ENCODE measurements at places on chromosomes 3 and 15.

DNA sequence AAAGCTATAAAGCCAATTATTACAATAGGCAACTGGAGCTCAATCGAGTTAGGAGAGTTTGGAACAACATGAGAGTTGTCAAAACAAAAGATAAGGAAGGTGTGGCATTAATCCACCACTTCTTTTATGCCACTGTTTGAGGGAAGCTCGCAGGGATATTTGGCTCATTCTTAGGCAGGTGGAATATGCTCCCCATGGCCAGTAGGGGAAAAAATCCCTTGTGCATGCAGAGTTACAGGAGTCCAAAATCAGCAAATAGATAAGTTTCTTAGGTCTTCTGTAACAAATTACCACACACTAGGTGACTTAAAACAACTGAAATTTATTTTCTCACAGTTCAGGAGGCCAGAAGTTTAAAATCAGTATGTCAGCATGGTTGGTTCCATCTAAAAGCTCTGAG, 135.4 kb upstream of the SYNPR start:
- no peak for DNase-seq

DNA sequence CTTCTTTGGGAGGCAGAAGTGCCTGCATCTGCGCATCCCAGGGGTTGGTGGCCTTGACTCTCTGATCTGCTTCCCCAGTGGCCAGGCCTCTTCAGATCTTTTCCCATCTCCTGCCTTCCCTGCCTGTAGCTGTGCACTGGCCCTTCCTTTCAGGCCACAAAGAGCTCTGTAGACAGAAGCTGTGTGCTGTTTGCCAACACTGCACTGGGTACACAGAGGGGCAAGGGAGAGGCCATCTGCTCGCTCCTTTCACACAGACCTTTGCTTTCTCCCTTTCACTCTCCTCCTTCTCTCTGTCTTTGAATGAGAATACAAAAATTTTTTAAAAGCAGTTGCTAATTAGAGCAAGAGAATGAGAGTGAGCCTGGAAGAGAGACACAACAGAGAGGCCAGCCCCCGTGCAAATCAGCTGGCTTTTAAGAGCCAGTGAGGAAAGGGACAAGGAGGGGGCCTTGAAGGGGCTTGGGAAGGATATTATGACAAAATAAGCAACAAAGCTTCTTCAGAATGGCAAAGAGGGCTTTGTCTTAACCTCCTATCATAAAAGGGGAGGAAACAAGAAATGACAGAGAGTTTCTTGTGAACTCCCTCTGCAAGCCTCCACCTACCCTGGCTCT, 170.9 kb downstream of the EPHB1 start:
- no peak for DNase-seq

DNA sequence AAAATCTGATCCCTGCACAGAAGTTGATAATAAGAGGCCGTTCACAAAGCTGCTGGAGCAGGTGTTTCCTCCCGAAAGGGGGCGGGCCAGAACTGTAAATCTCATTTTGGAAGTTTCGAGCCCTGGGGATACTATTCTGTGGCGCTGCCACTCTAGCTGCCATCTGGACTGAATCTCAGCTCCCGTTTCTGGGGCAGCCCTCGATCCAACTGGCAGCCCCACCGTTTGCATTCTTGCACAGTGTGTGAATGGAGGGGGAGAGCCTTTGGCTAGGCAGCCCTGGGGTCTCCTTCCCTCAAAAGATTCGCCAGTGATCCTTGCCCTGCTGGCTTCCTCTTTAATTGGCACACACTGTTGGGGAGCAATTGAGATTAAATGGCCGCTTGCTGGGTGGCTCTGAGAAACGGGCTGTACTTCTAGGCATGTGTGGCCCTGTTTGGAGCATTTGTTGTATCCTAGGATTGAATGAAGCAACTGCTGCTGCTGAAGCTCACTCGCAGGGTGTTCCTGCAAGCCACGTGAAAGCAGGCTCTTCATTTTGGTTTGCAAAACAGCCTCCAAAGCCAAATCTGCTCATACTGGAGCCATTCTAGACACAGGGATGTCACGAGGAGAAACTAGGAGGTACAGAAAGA, 57.2 kb upstream of the TOPAZ1 start:
- no peak for DNase-seq

- no peak for DNase-seq
Observed at GRCh38 chr3:69324362-69325025, 61.4 kb downstream of the FRMD4B start.

DNA sequence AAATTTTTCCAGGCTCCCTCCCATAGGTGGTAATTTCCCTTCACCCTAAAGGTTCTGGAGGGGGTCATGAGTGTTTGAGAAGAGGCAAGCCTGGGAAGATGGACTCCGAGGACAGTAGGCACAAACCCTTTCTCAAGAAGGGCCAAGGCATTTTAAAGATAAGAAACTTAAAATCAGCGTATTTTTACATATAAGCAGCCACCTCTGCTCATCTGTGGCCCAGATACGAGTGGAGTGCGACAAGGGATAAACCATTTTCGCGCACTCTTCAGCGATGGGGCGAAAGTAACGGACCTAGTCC, 539 bp downstream of the RASSF1 start:
- no peak for DNase-seq

DNA sequence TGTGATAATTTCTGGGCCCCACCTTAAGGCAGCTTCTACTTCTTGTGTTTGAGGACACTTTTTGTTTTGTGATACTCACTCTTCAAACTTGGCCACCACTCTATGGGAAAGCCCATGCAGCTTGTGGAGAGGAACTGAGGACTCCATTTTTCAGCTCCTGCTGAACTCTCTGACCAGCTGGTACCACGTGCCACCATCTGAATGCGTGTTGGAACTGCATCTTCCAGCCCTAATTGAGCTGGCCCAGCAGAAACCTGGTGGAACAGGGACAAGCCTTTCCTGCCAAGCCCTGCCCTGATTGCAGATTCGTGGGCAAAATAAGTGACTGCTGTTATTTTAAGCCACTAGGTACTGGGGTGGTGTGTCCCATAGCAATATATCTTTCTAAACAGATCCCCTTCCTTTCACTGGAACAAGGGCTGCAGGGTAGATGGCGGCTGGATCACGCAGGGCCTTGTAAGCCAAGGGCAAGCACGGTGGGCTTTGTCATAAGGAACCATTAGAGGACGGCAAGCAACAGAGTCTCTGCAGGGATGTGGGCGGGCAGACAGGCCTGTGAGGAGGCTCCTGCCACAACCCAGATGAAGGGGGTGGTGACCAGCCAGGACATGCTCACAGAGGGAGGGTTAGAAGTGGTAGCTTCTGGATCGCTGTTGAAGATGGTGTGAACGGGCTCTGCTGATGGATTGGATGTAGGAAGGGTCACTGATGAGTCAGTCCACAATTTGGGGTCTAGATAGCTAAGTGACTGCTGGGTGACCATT, 9.5 kb downstream of the H1-8 start:
- no peak for DNase-seq

GRCh38 chr3:150577855-150578254, 25.3 kb upstream of the SELENOT start:
- DNase-seq, result no peak

DNA sequence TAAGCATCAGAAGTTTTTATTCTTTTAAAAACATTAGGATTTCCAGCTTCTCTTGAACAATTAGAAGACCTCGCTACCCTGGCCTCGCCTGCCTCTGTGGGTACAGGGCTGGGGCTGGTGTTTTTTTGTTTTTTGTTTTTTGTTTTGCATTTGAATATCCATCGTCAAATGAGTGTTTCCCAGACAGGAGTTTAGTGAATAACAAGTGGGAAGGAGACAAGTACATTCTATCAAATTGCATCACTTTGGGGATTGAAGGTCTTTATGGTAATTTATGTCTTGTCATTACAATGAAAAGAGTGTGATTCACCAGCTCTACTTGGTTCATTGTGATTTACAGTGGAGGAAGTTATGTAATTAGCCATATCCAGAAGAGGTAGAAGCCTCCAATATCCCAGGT, 161.1 kb upstream of the UBE2E1 start:
- DNase-seq, result no peak

GRCh38 chr15:31552482-31553099, 226.0 kb downstream of the KLF13 start:
- DNase-seq, result peak; percentile 84

DNA sequence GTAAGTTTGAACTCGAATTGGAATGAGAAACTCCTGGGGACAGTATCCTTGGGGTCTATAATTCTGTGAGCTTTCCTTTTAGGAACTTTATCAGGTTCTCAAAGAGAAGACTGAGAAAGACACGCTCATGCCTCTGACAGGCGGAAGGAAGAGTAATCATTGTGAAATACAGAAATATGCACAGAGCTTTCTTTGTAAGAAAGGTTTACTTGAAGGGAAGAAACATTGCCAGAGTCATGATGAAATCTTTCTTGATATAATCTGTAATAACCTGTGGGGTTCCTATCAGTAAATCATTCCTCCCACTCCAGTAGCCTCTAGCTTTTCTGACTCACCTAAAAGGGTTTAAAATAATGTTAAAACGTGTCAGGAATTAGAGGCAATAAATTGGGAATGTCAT, 83.6 kb upstream of the CCDC39 start:
- no peak for DNase-seq

DNA sequence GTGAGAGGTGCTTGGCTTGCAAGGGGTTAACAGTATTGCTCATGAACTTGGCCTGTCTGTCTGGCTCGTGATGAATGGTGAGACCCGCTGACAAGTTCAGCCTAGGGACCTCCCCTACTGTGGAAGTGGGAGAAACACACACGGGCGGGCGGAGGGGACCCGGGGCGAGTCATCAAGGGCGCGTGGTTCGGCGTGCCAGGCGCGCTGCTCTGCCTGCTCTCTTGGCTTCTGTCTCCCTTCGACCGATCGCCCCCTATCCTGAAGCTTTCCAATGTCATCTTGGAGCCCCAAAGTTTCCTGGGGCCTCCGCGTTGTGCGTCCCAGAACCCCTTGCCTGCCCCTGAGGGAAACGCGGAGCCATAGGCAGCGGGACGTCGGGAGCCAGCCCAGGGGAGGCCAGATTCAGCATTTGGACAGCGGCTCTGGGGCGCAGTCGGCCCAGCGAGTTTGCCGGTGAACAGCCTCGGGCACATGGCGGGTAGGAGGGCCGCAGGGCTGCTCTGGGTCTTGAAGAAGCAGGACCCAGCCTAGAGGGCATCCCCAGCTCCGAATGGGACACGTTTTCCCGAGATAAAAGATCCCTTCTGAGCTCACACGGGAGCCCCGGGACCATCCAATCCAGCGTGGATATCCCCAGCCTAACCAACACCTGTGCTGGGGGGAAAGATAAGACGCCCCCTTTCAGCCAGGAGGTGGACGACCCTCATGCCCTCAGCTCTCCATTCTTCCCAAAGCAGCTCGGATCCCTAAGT, 27.0 kb upstream of the POLG start:
- DNase-seq, result no peak

DNA sequence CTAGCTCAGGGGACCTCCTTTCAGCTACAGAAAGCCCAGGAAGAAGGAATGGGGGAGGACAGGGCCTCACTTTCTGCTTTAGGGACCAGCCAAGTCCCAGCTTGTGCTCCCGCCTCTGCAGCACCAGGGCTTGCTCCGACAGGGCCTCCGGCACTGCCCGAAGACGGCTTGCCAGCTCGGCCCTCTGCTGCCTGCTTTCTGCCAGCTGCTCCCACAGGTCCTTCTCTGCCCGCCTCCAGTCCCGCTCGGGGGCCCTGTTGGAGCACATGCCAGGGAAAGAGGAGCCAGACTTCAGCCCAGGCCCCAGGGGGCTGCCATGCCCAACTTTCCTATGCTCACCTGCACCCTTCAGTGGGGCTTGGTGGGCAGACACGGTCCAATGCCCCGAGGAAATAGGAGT, 4.3 kb upstream of the CLK3 start:
- DNase-seq, result no peak

DNA sequence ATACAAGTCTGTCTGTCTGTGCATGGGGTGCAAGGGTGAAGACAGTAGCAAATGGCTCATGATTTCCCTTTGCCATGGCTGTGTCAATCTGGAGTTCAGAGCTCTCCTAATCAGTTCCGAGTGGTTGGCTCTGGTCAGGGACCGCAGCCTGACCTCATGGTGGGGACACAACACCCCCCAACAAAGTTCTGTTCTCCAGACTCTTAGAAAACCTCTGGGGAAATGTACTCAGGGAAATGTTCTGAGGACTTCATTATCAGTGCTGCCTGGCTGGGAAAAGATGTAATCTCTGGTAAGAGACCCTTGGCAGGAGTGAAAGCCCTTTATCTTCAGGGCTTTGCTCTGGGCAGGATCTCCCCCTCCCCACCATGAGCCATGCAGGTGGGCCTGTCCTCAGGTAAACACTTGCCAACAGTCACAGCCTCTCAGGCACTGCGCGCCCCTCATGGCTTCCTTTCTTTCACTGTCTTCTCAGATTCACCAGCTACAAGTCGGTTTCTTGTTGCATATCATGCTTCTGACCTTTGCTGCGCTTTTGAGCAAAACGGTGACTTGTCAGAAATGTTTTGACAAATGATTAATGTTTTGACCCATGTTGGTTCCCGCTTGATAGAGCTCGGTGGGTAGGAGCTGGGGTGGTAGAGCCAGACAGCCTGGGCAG, 95.5 kb downstream of the ST6GAL1 start:
- no peak for DNase-seq

GRCh38 chr15:63308947-63309346, 31.5 kb downstream of the APH1B start:
- DNase-seq, result no peak

DNA sequence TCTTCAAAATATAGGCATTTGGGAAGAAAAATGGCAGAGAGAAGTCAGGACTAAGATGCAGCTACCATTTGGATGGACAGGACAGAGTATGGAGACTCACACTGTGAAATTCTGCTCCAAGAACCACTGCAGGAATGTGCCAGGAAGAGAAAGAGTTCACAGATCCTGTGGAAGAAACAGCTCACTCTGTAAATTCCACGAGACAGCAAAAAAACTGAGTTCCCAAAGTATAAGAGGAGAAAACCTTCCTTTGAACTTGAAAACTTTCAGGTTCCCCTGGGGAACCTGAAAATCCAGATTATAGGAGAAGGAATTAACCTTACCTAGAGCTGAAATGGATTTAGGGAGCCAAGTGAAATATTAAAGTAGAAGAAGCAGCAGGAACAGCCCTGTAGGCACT, 137.1 kb downstream of the PLCH1 start:
- no peak for DNase-seq

- no peak for DNase-seq
Observed at GRCh38 chr3:182023843-182024242, 312.1 kb downstream of the SOX2 start.

DNA sequence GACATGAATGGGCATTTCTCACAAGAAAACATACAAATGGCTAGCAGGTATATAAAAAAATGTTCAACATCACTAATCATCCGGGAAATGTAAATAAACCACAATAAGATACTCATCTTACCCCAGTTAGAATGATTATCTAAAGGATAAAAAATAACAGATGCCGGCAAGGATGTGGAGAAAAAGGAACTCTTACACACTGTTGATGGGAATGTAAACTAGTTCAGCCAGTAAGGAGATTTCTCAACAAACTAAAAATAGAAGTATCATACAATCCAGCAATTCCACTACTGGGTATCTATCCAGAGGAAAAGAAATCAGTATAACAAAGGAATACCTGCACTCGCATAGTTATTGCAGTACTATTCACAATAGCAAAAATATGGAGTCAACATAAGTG, 124.2 kb downstream of the SATB1 start:
- no peak for DNase-seq

GRCh38 chr3:120772081-120772480, 29.5 kb downstream of the GTF2E1 start:
- DNase-seq, result no peak

All from keratinocyte (primary cell).